Hematopoietic multipotent progenitor cell treated with erythropoietin and hydrocortisone succinate and interleukin-3 and kit ligand, for 8 days (in vitro differentiated cells): ENCODE measurements at places on chromosomes 7 and 10.
A peak's percentile ranks its signal among the peaks of the same experiment; 100 is the strongest.

GRCh38 chr10:76353237-76353851 lies 921.9 kb downstream of the LRMDA start:
- no peak for DNase-seq

GRCh38 chr7:6259257-6259656 lies 13.2 kb downstream of the CYTH3 start:
- DNase-seq = no peak

DNA sequence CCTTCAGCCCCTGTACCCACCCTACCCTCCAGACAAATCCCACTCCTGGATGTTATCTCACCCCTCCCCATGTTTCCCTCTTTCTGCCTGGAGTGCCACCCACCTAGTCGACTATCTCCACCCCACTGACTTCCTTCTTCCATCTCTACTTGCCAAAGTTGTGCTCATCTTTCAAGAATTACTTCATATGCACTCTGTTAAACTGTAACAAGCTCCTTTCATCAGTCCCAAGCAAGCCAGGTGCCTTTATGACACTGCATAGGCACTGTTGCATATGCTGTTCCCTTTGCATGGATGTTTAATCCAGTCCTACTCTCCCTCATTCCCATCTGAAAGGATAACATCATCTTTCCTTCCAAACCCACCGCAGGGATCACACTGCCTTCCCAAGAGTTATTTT lies 8.9 kb upstream of the CDK1 start:
- no peak for DNase-seq

DNA sequence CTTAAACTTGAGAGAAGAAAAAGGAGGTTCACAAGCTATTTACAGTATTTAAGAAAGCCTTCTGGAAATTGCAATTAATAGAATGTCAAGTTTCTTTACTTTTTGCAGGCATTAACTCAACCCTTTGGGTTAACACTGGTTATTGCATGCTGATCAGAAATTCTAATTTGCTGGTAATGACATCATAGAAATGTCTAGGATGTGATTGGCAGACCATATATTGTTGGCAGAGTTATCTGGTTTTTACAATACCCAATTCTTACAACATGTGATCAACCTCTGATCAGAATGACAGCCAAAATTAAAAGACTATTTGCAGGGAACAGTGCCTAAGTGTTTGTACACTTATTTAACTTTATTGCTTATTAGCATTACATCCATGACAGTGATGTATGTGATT lies 1.6 kb upstream of the CASD1 start:
- no peak for DNase-seq

DNA sequence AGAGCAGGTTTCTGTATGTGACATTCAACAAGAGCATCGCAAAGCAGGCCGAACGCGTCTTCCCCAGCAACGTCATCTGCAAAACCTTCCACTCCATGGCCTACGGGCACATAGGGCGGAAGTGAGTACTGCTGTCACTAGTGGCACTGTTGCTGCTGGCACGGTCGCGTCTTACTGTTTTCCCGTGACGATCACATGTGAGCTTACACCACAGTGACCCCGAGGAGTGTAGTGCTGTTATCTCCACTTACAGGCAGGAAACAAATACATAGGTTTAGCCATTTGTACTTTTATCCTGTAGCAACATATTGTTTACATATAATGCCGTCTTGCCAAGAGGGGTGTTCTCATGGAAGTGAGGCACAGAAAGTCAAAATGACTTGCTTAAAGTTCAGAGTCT lies 25.4 kb downstream of the FBH1 start:
- DNase-seq = peak; percentile 30

GRCh38 chr7:99848420-99849216 lies 20.8 kb downstream of the CYP3A43 start:
- peak; percentile 48 for DNase-seq

- DNase-seq = no peak
Measured at GRCh38 chr7:106375499-106375898, 90.7 kb upstream of the NAMPT start.

DNA sequence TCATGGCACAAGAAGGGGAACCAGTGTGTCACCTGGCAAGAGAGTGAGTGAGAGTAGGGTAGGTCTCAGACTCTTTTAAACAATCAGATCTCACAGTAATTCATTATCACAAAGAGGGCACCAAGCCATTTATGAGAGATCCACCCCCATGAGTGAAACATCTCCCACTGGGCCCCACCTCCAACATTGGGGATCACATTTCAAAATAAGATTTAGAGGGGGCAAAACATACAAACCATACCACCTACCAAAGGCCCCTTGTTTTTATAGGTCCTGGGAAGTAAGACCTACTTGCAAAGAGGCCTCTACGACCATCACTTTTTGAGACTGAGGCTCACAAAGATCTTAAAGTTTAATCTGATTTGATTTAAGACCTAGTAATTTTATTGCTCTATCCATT lies 134.9 kb downstream of the NRCAM start:
- DNase-seq = no peak

DNA sequence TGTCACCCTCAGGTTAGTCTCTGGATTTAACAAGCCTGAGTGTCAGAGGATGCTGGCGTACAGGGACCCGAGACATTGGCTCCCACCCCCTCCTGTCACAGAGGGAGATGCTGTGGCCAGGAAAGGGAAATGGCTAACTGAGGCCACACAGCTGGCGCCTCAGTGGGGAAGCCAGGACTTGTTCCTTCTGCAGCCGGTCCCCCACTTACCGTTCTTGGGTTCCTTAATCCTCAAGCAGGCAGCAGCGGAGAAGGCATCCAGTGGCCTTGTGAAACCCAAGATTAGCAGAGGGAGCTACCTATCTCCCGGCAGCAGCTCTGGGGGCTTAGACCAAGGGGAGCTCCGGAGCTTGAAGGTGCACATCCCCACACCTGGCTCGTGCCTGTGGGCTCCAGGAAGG lies 65.4 kb downstream of the NEURL1 start:
- DNase-seq = no peak

- no peak for DNase-seq
Measured at GRCh38 chr7:156780724-156781455, 112.1 kb downstream of the LMBR1 start.

DNA sequence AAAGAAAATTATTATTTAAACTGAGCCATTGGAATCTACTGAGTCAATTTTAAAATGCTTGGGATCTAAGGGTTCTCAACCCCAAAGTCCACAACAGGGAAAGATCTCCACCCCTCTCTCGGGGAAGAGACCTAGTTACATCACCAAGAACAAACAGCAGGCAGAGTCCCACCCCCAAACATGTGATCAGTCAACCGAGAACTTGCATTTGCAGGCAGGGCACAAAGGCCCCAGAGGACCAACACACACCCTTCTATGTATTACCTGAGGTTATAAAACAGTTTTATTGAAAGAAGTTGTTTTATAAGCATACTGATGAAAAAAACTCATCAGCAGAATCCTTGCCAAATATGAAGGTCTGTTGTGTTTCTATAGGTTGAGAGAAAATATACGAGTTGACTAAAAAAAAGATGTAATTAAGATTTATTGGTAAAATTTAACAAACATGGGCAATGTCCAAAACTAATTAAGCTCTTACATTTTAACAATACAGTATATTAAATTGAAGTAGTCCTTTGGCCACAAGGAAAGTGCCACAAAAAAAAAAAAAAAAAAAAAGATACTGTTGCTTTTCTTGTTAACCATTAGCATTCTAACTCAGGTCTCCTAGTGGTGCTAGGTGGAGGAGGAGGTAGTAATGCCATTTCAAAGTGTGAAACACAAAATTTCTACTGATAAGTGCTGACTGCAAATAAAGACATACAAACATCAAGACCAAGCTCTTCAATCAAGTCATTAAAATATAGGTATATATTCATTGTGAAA lies 975 bp upstream of the USP54 start:
- peak; percentile 36 for DNase-seq

DNA sequence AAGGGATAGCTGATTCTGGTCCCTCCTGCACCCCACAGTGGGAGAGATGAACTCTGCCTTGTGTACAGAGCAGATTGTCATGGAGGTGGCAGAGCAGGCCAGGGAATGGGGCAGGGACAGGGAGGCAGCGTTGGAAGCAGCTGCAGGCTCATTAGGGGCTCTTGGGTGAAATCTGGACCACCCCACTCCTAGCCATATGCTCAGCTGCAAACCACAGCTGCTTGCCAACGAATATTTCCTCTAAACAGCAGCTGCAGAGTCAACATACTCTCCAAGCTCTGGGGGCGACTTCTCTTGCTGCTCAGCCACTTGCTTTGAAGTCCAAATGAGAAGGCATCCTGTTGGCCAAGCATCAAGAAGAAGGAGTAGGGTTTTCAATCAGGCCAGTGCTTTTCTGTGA lies 302.3 kb upstream of the AUTS2 start:
- no peak for DNase-seq

- no peak for DNase-seq
Measured at GRCh38 chr7:88146616-88147015, 73.2 kb downstream of the SRI start.

GRCh38 chr7:36475011-36475342 lies 85.3 kb downstream of the ANLN start:
- no peak for DNase-seq
